ENCODE measurements at places on chromosomes 12 and 14.

DNA sequence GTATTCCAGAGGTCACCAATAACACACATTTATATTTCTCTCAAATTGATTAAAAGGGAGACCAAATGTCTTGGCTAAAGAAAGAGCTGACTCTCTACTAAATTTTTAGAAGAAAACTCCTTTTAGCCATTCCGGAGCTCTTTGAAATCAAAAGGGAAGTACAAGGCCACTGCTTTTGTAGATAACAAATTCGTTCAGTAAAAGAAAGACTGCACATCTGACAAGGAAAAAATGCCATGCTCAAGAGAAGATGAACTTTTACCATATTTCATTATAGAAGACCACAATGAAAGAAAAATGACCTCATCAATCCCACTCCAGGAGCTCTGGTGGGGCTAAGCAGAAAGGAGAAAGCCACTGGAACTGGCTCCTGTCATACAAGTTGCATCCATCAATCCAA, 57.6 kb downstream of the SPTSSA start:
- no peak for DNase-seq

DNA sequence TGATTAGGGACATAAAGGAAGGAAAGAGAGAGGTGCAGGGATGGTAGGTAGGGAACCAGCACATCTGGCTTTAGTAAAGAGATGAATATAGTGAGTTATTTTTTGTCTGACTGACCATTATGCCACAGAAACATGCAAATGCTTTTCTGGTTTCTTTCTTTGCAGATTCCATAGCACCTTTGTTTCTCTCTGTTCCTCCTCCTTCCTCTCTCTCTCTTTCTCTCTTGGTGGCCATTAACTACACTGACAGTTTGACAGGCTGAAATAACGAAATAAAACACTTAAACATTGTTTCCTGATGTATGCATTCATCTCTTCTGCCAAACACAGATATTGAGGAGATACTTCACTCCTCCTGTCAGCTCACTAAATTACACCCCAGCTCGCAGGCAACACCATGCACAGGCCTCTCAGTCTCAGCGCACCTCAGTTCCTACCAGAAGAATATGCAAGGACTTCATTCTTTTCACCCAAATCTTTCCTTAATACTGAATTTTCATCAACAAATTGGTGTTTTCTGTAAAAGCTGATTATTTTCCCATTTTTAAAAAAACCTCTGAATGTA, 406.9 kb upstream of the SOX5 start:
- no peak for DNase-seq

DNA sequence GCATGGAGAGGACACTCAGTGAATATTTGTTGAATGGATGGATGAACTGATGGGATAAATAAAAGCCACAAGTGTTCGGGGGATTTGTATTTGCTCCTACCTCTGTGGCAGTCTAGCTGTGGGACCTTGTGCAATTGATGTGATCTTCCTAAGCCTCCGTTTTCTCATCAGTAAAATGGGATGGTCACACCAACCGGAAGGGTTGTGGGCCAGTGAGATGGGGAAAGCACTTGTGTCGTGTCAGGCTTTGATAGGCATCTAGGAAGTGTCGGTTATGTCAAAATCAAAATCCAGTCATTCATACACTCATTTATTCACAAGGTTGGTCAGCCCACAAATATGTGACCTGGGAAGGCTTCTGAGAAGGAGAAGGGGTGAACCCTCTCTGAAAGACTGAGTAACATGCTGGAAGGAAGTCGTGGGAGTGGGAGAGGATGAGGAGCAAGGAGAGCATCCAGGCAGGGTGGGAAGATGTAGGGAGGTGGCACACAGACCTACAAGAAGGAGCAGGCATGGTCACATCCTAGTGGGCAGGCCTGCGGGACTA, 7.8 kb upstream of the SERPINA9 start:
- no peak for DNase-seq

GRCh38 chr14:58395562-58395811, 243 bp upstream of the TOMM20L start:
- DNase-seq, result no peak
